ENCODE measurements at places on chromosomes 12 and 14. TPM values are rescaled to one million over a fixed set of nuclear protein-coding genes. Genes with fewer than 3 reads are reported as not detected.

Gene CCDC38
- 0.11 TPM for total RNA-seq

Gene HPD
- not detected for total RNA-seq

Gene CLEC1B
- not detected for total RNA-seq

Gene PPP1R36
- 1.6 TPM for total RNA-seq

Gene PLEKHG7
- not detected for total RNA-seq

Measured in dorsolateral prefrontal cortex (tissue), 122 donors.